ENCODE measurements at places on chromosomes 11 and 22.

DNA sequence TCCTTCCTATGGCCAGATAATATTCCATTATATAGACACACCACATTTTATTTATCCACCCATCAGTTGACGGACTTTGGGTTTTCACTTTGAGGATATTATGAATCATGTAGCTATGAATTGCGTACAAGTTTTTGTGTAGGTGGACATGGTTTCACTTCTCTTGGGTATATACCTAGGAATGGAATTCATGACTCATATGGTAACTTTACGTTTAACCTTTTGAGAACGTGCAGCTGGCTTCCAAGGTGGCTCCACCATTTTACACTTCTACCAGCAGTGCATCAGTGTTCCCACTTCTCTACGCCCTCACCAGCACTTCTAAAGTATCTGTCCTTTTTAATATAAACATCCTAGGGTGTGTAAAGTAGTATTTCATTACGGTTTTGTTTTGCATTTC is 112.0 kb downstream of the PLEKHA7 start:
- no peak for DNase-seq

GRCh38 chr11:60863550-60864521 is 3.5 kb upstream of the ZP1 start:
- no peak for DNase-seq

GRCh38 chr11:31966846-31967245 is 124.0 kb upstream of the RCN1 start:
- no peak for DNase-seq

DNA sequence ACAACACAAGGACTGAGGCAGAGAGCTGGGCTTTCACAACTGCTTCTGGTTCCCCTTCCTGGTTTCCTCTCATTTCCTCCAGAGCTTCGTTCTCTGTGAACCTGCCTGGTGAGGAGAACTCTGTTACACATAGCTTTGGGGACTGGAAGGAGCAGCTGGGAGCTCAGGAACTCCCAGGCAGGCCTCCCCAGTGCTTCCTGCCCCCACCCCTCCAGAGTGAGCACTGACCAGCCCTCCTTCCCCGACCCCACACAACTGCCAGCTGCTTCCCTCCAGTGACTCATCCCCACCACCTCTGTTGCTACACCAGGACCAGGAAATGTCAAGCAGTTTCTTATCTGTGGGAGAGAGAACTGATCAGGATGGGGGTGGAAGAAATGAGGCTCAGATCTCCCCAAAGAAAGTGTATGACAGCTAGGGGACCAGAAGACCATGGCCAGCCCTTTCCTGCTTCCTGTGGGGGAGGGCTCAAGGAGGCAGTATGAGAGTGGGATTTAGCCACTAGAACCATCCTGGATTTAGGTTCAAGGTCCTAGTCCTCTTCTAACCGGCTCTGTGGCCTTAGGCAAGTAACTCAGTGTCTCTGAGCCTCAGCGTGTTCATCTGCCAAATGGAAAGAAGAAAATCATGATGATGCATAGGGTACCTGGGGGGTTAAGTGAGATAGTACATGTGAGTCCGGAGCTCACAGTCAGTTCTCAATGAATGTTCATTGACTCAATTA is 4.5 kb upstream of the TP53I11 start:
- no peak for DNase-seq

GRCh38 chr11:79508461-79508860 is 67.6 kb upstream of the TENM4 start:
- no peak for DNase-seq

DNA sequence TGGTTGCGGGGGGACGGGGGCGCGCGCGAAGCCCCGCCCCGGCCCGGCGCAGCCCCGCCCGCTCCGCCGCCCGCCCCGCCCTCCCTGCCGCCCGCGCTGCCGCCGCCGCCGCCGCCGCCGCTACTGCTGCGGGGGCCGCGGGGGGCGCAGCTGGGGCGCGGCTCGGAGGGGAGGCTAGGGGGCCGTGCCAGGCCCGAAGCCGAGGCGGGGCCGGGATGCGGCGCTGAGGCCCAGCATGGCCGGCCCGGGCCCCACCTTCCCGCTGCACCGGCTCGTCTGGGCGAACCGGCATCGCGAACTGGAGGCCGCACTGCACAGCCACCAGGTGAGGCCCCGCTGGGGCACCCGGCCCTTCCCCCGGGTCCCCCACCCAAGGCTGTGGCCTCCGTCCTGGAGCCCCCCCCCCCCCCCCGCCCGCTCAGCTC is at the start of gene ANKRD13D:
ANKRD13D (plus strand) TSS at position 78 of the 425 bp plus-strand sequence; CDS start at position 236, 158 bp downstream.
- DNase-seq: no peak

DNA sequence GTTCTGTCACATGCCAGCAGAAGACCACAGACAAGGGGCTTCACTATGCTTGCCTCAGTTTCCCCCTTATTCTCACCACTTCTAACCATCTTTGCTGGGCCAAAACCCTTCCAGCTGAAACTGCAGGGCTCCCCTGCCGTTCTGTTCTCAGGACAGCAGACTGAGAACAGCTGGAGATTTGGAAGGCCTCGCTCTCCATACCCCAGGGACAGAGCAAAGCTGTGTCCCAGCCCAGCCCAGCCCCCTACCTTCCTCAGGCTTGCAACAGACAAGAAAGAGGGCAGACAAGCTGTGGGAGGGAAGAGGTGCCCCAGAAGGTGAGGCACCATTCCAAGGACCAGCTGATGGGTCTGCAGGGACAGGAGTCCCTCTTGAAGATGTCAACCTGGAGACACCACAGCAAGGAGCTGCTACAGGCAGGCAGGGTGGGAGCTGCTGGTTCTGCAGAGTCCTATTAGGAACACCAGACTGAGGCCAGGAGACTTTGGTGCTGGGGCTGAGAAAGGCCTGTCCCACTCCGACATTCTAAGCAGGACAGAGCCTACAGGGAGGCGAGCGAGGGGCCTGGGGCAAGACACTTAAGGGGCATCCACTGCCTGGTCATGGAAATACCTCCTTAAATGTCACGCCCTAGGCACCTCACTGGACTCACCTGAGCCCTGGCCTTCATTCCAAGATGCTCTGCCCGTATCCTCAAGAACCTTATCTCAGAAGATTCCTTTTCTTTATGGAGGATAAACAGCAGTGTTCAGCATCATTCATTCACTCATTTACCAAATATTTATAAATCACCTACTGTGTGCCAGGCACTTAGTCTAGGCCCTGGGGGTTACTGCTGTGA is 6.9 kb downstream of the SCN2B start:
- DNase-seq: no peak

- no peak for DNase-seq
Observed at GRCh38 chr11:92793189-92793588, 176.3 kb upstream of the MTNR1B start.

- no peak for DNase-seq
Observed at GRCh38 chr11:125315079-125315740, 150.7 kb downstream of the PKNOX2 start.

DNA sequence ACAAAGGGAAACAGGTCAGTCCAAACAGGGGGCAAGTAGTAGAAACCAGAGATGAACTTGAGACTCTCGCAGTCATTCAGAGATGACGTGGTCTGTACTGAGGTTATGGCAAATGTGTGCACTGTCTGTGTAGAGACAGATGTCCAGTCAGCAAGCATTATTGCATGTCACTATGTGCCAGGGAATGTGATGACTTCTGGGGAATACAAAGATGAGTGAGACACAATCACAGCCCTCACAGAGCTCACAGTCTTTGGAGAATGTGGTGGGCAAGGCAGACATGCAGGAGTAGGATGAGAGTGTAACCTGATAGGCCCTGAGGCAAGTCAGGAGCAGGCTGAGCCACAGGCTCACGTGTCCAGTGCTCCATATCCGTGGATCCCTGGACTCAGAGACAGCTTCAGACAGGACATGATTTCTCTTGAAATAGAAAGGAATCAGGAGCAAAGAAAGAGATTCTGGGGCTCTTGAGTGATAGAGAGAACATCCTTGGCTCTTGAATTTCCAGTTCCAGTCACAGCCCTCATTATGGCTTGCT is 550.7 kb downstream of the ETS1 start:
- DNase-seq: no peak

DNA sequence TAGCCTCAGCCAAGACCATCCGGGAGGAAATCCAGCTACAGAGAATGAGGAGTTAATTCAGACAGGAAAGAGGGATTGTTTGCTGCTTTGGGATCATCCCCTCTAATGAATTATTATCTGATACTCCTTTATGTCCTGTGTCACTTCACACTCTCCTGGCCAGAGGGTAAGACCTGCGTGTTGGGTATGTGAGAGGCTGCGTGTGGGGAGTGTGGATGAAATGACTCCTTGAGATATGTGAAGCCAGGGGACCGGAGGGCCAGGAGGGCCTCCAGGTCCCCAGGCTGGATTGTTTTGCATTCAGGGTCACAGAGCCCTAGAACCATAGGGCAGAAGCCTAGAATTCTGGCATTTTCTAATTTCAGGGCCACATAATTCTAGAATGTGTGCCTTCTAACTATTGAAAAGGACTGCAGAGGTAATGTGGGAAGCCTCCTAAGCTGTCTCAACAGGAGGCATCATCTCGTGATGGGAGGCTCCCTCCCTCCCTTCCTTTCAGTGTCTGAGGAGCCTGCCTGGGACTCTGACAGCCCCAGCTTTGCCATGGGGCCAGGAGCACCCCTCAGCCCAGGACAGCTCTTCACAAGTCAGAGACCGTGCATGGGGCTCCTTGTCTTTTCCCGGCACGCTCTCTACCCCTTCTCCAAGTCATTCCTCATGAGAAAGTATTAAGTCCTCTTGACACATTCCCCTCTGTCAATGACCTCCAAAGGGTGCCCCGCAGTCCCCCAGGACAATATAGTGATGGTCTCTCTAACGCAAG is 3.7 kb downstream of the TPBGL start:
- no peak for DNase-seq

- no peak for DNase-seq
Observed at GRCh38 chr11:114099392-114100178, 40.1 kb downstream of the ZBTB16 start.

DNA sequence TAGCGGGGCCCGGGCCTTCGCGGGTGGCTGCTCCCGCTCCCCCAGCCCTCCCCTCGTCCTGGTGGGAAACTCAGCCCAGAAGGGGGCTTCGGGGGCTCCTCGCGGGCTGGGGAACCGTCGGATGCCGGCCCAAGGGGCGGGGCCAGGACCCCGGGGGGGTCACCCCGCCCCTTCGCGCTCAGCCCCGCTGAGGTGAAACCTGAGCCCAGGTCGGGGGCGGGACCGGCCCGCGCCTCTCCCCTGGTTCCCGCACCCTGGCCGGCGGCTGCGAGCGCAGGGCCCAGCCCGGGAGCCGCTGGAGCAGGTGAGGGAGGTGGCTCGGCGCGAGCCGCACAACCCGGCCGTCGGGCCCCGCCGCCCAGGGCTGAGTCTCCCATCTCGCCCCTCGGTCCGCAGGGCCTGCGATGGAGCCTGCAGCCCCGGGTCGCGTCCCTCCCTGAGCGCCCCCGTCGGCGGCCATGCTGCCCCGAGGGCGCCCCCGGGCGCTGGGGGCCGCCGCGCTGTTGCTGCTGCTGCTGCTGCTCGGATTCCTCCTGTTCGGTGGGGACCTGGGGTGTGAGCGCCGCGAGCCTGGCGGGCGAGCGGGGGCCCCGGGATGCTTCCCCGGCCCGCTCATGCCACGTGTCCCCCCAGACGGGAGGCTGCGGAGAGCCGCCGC is at the start of gene LARGE2:
LARGE2 (plus strand) TSS at position 232 of the 658 bp plus-strand sequence; CDS start at position 459, 227 bp downstream.
- no peak for DNase-seq
